SK-MEL-5 (cell line): ENCODE measurements at places on chromosomes 6 and 20. TPM values are rescaled to one million over a fixed set of nuclear protein-coding genes. Genes with fewer than 3 reads are reported as not detected.

GRCh38 chr6:127382413-127382812 lies 39.0 kb upstream of the ECHDC1 start:
- no peak for DNase-seq

DNA sequence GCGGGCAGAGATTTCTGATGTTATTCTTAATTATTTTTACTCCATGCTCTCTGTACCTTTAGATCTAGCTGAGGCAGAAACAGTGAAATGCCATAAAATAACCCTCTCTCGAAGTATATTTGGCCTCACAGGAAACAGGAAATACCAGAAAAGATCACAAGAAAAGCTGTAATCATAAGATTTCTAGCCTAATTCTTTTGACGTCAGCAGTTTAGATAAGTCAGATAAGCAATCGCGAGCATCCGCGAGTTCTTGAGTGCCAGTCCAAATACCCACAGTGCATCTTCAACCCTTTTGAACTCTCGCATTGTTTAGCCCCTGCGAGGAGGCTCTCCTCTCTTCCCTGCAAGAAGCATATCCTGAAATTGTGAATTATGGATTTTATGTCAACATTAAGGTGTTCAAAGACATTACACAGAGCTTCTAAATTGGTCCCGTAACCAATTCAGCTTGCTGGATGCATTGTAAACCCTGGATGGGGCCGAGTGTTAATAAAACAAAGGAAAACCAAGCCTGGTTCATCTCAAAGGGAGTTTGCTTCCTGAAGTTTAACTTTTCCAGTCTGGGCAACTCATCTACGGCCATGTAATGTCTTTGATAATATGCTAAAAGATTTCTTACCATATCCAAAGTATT lies 198.9 kb downstream of the MTFR2 start:
- DNase-seq = peak; percentile 86

DNA sequence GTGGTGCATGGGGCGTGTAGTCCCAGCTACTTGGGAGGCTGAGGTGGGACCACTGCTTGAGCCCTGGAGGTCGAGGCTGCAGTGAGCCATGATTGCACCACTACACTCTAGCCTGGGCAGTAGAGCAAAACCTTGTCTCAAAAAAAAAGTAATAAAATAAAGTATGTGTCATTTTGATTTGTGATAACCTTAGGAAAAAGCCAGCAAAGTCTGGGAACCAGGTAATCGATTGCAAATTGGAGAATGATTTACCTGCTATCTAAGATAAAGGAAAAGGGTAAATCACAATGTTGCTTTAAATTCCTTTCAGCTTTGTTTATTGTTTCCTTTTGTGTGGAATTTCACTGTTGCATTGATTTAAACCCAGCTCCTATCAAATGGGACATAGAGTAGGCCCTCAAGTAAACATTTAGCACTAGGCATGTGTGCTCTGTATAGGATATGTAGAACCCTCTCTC lies 59.0 kb downstream of the SGK1 start:
- DNase-seq = peak; percentile 19

DNA sequence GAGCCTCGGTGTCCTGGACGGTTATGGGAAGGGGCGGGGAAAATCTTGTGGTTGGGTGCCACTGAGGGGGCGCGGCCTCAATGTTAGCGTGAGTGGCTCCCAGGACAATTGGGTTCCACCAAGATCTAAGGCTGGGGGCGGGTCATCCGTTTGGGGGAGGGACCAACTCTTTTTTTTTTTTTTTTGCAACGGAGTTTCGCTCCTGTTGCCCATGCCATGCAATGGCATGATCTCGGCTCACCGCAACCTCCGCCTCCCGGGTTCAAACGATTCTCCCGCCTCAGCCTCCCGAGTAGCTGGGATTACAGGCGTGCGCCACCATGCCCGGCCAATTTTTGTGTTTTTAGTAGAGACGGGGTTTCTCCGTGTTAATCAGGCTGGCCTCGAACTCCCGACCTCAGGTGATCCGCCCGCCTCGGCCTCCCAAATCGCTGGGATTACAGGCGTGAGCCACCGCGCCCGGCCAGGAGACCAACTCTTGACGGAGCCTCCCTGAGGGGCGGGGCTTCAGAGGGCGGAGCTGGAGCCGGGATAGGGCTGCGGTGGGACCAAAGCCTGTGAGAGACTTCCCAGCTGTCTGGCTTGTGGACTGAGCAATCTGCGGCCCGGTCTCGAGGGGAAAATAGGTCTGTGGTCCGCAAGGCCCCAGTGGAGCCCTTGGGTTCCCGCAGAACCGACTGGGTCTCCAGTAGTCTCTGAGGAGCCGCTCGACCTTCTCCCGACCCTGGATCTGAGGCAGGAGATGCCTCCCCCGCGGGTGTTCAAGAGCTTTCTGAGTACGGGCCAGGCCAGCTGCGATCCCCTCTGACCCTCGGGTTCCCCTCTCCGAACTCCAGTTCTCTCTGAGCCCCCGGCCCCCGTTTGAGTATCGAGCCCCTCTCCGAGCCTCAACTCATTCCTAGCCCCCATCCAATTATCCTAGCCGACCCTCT lies 1.1 kb downstream of the SPAG4 start:
- peak; percentile 100 for DNase-seq

DNA sequence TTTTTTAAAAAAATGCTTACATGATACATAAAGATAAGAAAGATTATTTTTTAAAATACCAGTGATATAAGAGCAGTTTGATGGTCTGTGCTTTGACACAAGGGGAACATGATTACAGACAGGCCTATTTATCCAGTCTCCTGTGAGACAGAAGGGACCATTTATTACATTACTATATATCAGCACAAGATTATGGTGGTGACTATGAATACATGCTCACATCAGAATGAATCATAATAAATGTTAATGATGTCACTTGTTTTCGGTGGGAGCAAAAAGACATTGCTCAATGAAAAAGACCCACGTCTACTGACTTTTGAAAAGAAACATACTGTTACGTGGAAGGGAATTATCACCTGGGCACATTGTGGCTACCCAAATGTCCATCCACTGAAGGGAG lies 455.1 kb downstream of the CDC5L start:
- peak; percentile 92 for DNase-seq

GRCh38 chr20:17992847-17993513 lies 24.2 kb downstream of the MGME1 start:
- DNase-seq = no peak

SAPCD1 gene
- total RNA-seq = 1.1 and 1.7 TPM in 2 replicates

PPP1R18 gene
- 15.5 and 18.5 TPM in 2 replicates for total RNA-seq
